Effector memory CD4-positive, alpha-beta T cell (primary cell): ENCODE measurements at places on chromosomes 12 and 14.
A peak's percentile ranks its signal among the peaks of the same experiment; 100 is the strongest.

- DNase-seq: no peak
Observed at GRCh38 chr12:124694846-124695497, 127.6 kb upstream of the NCOR2 start.

- DNase-seq: no peak
Observed at GRCh38 chr12:111275308-111275707, 93.6 kb downstream of the PHETA1 start.

- DNase-seq: no peak
Observed at GRCh38 chr14:33567023-33567728, 383.7 kb downstream of the EGLN3 start.

DNA sequence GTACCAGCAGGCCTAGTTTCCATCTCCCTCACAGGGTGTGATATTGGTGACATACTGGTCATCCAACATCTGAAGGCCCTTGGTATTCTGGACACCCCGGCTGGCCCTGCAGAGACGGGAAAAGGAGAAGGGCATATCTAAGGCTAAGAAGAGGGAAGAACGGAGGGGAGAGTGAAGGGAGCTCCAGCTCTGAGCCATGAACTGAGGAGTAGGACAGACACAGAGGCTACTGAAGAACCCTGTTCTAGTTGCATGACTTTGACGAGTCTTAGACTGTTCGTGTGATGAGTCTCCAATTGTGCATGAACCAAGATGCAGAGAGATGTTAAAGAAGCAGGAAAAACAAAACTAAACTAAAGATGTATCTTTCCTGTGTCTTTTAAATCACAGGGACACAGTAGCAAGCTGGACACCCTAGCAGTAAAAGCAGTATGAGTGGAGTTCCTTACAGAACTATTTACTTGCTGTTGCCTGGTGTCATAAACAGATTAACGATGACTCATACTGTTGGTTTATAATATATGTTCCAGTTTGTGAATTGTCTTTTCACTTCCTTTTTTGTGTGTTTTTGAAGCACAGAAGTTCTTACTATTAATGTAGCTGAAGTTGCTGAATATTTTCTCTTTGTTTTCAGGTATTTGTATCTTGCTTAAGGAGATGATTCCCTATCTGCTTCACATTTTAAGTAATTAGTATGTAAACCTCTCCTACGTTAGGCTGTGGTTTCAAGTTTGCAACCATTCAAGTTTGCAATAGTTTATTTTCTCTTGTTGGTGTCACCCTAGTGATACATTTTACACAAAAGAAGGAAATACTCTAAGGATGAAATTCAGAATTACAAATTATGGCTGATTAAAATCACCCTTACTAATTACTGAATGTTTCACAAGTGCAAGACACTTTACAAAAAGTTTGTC lies 15.7 kb downstream of the FAR2 start:
- DNase-seq: no peak

DNA sequence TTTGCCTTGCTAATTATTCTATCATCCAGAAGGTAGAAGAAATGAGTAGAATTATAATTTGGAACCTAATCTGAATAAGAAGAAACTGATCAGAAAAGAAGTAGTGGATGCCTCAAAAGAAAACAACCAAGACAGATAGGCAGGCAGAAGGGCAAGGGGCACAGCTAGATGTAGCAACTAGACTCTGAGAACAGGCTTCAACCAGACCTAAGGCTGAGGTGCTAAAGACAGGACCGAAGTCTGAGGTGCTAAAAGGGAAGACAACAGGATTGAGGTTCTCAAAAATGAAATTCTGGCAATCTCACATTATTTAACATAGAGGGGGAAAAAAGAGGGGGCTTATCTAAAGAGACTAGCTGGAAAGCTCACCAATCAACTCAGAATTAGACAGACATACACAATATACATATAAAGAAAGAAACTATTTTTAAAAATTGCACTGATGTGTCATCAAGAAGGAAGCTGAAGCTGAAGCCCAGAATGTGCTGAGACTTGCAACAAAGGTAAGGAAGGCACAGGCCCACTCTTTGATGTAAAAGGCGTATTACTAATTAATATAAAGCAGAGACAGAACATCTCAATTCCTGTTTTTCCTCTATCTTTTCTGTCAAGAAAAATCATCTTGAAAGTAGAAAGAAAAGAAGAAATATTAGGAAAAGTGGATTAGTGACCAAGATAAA lies 43.8 kb upstream of the CSRNP2 start:
- no peak for DNase-seq

- DNase-seq: no peak
Observed at GRCh38 chr12:45469902-45470301, 254.0 kb downstream of the ANO6 start.

DNA sequence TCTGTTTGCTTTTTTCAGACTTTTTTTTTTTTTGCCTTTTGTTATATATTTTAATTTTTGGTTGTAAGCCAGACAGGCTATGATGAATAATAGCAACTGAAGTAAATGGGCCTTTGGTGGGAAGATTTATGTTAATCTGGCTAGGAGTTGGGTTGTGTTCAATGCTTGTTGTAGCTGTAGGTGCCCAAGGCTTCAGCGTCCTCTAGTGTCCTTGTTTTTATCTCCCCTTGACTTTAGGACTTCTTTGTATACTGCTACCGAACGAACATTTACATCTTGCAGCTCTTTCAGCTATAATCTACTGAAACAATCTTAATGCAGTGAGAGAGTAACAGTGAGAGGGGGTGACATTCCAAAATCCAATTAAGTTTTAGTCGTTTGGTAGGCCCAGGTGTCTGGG lies 848.4 kb upstream of the FBXO33 start:
- DNase-seq: no peak

- no peak for DNase-seq
Observed at GRCh38 chr14:85853996-85854526, 324.1 kb downstream of the FLRT2 start.

- no peak for DNase-seq
Observed at GRCh38 chr14:94157197-94157596, 16.9 kb upstream of the PPP4R4 start.

- DNase-seq: no peak
Observed at GRCh38 chr14:71497645-71498086, 434.6 kb upstream of the RGS6 start.

- DNase-seq: no peak
Observed at GRCh38 chr12:15592934-15593333, 196.3 kb downstream of the EPS8 start.

DNA sequence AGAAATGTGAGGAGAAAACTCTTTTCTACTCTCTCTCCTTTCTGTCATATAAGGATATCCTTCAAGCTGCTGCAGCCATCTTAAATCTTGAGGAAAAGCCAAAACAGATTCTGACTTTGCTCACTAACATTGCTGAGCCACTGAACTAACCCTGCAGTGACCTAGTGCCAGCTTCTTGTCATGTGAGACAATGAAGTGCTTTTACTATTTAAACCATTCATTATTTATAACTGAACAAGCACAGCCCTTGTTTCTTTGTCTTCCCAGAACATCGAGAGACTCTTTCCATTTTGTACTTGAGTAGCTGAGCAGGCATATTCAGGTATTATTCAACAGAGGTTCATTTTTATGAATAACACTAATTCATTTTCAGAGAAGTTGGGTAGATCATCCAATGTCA lies 455.0 kb upstream of the TMPO start:
- DNase-seq: no peak

DNA sequence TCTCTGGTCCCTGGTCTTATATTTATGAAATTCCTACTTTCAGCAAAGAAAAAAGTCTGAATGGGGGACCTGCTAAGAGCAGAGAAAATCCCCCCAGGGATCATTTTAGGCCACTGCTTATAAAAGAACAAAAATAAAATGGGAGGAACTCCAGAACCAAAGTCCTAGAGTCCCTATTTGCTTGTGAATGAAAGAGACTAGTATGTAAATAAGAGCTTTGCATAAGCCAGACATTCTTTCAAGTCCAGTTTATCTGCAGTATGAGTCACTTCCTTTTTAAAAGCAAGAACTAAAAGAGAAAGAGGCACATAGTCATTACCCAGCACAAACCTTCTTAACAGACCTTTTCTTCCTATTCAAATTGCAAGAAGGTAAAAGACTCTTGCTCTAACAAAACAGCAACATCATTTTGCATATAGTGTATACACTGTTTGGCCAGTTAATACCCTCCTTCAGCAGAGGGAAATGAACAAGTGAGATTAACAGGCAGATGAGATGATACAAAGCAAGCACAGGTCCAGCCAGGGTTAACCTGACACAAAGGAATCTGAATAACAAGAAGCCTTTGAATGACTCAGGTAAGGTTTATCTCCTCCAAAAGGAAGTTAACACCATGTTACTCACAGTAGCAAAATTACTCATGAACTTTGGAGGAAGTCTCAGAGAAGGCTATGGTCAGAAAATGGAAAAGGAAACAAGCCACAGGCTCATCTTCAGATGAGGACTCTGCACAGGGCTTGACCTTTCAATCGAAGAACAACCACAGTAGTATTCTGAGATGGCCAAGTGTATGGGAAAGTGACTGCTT lies 87.3 kb downstream of the PHLDA1 start:
- DNase-seq: no peak

DNA sequence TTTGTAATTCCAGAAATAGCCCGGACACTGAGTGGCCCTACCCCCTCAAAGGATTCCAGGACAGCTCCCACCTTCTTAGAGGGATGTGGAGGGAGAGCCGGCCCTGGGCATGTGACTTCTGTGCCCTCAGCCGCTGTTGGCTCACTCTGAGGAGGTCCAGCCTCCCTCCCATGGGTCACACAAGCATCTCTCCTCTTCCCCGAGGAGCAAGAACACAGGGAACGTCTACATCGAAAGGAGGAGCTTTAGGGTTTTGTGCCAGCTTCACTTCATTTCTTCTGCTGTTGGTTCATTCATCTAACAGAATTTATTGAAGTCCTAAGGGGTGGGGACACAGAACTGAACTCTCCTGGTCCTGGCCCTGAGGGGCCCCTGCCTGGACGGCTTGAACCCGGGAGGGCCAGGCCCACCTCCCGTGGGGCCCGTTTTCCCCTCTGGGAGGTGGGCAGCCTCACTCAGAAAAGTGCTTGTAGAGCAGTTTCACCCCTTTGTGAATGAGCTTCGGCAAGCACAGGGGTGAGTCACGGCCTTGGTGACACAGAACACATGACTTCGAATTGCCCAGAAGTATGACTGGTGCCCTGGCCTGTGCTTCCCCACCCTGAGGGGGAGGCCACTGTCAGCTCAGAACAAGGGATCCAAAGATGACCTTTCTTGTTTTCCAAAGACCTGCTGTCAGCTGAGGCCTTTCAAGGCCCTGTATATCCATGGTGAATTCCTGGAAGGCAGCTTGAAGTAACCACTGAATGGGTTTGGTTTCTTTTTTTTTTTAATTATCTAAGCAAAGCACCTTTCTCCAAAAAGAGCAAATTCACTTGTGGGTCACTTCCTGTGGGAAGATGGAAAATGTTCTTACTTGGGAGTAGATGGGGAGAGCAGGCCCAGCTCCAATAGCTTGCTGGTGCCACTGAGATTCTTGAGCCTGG lies 39.2 kb downstream of the NFKBIA start:
- DNase-seq: no peak

DNA sequence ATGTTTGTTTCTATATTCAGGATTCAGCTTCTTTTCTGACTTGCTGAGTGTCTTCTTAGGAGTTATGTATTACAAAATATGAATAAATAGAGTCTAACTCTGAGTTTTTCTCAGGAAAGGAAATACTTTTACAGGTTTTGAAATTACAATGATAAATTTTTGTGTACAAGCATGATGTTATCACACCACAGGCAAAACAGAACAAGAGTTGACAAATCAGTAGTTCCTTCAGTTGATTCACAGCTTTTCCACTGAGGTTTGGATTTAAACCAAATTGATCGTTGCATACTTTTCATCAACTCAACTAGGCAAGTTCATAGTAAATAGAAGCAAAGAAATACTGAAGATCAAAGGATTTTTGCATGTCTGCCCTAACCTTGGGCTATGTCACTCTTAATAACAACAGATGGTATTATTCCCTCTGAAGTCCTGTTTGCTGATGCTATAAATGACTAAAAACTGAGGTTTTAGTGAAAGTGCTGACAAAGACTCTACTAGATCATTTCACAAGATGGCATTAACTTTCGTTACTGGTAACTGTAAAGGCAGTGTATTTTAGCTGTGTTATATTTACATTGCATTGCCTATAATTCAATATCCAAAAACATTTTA lies 520.2 kb downstream of the FLRT2 start:
- no peak for DNase-seq

- peak; percentile 16 for DNase-seq
Observed at GRCh38 chr12:6285063-6285477, 25.4 kb upstream of the PLEKHG6 start.

GRCh38 chr12:24738441-24738840 lies 210.5 kb downstream of the BCAT1 start:
- no peak for DNase-seq

GRCh38 chr14:105665247-105665950 lies 139.0 kb downstream of the TMEM121 start:
- DNase-seq: no peak

GRCh38 chr14:92415969-92416368 lies 93.0 kb downstream of the SLC24A4 start:
- DNase-seq: no peak

- no peak for DNase-seq
Observed at GRCh38 chr12:116418551-116418950, 140.6 kb upstream of the MAP1LC3B2 start.

GRCh38 chr12:115871714-115872113 lies 405.8 kb downstream of the MED13L start:
- no peak for DNase-seq

DNA sequence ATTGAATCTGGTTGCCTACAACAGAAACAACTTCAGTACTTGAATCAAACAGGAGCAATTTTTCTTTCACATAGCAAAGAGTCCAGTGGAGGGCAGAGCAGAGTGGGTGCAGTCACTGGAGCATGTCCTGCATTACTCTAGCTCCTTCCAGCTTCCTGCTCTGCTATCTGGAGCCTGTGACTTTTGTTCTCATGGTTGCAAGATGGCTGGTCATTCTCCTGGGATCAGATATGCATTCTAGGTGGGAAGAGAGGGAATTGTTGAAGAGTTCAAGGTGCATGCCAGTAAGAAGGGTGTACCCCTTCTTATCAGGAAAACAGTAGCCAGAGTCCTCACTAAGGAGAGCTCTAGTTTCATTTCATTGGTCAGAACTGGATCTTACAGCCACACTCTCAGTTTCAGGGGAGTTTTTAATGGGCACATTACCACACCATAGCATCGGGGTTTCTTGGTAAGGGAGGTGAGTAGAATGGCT lies 8.0 kb downstream of the IFT43 start:
- DNase-seq: no peak

DNA sequence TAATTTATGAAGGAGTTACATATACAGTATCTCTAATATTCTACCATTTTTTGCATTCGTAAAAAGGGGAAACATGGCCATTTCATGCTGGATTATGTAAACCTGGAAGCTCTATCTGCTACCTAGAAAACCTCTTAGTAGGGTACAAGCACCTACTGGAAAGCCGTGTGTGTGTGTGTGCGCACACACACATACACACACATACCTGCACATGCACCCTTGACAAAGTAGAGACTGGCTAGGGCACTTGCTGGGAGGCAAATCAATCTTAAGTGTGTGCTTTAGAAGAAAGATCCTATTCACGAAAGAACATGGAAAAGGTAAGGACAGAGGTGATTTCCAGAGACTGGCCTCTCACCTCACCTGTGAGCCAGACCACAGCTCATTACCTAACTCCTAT lies 190.8 kb downstream of the SLC5A8 start:
- DNase-seq: no peak

DNA sequence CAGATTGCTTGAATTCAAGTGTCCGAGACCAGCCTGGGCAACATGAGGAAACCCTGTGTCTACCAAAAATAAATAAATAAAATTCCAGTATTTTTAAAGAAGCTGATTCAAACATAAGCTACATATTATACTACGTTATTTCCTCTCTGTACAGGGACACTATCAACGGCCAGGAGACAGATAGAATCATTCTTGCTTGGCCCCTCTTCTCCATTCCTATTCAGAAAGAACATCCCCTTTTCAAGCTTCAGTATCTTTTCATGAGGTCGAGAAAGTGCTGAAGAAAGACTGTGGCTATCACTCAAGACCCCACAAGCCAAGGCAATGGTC lies 314 bp upstream of the DHRS7 start:
- no peak for DNase-seq
